ENCODE measurements at places on chromosomes 12 and 14.

DNA sequence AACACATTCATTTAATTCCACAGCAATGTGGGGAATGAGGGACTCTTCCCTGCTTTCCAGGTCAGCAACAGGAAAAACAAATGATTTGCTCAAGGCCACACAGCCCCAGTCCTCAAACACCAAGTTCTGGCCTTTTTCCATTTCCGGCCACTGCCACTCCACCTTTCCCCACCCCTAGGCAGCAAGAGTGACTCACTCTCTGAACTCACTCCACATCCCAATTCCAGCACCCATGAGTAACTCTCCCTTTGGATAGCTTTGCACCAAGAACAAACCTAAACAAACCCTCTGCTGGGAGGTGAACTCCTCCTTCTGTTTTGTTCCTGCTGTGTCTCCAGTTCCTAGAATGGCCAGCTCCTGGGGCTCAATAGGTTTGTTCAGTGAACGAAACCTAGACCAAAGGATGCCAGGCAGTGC is 30.4 kb upstream of the PLEKHG6 start:
- DNase-seq: no peak

DNA sequence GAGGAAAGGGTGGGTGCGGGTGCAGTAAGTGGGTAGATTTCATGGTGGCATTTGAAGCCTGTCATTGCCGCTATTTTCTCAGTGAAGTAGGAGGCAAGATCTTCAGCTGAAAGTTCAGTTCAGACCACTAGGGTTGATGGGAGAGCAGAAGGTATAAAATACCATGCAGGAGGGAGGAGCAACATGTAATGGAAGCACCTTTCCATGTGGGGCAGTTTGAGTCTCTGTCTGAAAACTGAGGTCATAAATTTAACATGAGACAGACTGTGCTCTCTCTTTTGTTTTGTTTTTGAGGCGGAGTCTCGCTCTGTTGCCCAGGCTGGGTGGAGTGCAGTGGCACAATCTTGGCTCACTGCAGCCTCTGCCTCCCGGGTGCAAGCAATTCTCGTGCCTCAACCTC is 22.7 kb downstream of the LRRC74A start:
- DNase-seq: no peak

DNA sequence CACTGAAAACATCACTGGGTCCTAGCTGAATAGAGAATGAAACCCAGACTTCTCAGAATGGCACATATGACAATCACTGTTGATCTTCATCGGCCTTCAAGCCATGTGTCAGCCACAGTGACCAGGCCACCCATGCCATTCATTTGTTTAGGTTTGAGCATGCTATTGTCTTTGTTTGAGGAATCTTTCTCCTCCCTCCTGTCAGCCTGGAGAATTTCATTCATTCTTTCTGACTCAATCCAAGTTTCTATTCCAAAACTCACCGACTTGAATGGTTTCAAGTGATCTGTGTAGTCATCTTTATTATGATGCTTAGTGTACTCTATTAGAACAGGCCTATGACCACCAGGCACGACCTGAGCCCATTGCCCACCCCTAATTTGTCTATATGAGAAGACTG is 106.3 kb downstream of the ETNK1 start:
- DNase-seq: no peak

GRCh38 chr12:58066296-58066695 is 124.9 kb downstream of the ATP23 start:
- no peak for DNase-seq

- no peak for DNase-seq
Measured at GRCh38 chr14:93232159-93232558, 25.1 kb downstream of the UBR7 start.

DNA sequence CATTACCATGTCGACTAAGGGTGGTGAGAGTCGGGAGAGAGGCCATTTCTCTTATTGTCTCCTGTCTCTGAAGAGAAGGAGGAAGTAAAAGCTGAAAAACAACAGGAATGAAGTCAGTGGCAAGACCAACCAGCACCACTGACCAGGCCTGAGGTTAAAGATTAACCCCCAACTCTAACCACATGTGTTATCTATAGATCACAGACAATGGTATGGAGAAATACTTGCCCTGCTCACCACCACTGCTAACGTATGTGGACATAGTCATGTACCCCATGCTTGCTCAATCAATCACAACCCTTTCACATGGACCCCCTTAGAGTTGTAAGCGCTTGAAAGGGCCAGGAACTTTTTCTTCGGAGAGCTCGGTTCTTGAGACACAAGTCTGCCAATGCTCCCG is 690.9 kb upstream of the LMO3 start:
- DNase-seq: no peak

DNA sequence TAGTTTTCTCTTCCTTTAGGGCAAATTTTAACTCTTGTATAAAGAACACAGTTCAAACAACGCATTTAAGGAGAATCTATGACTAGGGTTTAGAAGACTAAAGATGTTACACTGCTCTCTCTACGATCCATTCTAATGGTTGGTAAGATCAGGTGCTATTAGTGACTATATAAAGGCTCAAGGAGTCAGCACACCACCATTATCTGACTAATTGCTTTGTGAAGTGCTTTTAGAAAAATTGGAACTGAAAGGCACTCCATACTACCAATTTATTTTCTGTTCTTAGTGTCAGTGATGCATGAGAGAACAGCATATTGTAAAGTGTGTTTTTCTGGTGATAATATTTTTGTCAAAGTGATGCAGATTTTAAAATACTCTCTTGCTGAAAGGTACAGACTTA is 136.8 kb downstream of the SYT1 start:
- DNase-seq: peak; percentile 97

GRCh38 chr14:59566296-59566695 is 10.3 kb downstream of the CCDC175 start:
- no peak for DNase-seq

- DNase-seq: no peak
Measured at GRCh38 chr14:61573321-61573720, 122.0 kb upstream of the HIF1A start.

DNA sequence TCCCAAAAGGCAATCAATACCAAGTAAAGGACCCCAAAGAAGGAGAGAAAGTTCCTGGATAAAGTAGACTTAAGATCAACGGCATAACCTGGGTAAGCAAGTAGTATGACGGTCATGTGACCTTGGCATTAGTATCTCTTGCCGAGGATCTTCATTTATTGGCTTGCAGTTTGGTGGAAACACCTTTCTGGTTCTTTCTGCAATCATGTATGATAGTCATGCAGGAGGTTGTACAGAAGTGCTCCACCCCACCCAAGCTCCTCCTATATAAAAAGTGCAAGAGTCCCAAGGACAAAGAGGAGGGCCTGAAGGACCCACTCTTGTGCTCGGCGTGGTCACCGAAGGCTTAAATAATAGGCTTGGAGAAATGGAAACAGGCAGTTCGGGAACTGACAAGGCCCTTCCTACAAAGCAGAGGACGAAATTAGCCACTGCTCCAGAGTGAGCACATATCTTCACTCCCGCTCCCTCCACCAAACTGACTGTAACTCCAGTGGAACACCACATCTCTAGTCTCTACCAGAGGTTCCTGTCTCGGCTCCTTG is 750 bp downstream of the CS start:
- no peak for DNase-seq

DNA sequence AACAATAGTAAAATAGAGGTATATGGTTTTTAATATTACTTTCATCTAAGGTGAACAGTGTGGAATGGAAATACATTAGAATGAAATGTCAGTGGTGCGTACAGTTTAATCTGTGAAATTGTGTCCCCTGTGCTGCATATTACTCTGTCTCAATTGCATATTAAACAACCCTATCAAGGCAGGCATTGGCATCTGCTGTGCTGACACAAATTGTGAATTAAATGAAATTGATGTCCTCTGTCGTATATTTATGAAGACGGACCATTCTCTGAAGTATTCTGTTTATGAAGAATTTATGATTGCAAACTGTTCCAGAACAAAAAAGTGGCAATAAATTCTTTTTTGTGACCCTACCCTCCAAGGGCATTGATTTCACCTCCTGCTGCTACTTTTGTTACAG is 204.4 kb upstream of the NPAS3 start:
- no peak for DNase-seq

DNA sequence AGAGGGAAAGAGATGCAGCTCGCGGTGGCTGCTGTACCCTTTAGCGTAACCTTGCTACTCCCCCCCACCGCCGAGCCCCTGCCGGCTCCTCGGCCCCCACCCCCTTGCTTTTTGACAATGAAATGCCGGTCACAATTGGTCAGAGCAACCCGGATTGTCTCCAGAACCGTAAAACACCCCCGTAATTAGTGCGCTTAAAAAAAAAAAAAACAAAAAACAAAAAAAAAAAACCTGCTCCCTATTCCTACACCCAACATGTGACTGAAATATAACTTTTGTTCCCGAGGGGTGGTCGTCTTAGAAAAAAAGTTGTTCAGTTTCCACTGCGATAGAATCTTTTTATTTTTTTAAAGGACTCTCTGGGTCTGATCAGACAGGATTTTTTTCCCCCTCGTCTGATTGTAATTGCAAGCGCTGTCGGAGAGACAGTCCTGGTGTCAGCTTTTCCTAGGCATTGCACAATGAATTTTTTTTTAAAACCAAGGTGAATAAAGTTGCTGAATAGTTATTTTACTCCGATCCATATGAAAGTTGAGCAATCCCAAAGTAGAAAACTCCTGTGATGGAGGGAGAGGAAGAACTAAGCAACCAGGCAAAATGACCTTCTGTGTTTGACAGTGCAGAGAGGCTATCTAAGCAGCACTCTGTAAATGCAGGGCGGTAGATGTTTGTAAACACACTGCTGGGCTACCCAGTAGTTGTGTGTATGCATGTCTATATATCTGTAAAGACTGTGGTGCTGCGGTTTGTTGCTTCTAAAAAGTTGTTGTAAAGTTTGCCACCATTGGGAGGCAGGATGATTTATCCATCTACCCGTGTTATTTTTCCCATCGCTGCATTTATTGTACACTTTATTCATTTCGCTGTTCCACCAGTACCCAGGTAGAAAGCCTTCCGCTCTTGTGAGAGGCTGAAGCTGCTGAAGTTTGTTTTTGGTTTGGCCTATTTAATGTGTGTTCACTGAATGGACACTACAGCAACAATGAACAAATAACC is 1.1 kb downstream of the ETV6 start:
- no peak for DNase-seq

- no peak for DNase-seq
Measured at GRCh38 chr12:24172031-24172772, 222.7 kb upstream of the SOX5 start.

DNA sequence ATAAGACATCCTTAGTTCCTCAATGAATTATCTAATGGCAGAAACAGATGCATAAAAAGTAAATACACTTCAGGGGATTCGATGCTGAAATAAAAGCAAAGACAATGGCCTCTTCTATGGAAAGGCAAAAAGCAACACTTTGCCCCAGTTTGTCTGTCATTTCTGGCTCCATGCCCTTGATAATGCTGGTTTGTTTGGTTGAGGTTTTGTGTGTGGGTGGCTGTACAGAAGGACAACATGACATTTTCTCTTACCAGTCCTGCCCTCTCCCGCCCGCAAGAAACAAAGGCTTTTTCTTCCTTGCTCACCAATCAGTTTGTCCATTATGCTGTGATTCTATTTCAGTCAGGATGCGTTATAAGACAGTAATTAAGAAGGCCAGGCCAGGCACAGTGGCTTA is 18.1 kb upstream of the WDR89 start:
- no peak for DNase-seq

DNA sequence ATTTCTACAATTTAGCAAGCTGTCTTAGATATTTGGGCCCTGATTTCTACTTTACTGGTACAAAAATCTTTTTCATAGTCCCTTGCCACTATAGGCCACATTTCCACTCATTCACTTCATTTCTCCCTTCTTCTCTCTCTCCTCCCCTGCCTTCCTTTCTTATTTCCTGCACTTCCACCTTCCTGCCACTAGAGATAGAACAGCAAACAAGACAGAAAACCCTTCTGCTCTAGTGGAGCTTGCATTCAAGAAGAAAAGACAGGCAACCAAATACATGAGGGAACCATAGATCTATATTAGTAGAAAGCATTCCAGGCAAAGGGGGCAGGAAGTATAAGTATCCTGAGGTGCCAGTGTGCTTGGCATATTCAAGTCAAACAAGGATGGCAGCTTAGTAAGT is 623.5 kb downstream of the FLRT2 start:
- no peak for DNase-seq
